Endothelial cell of umbilical vein (primary cell): ENCODE measurements at places on chromosomes 2 and 18. TPM values are rescaled to one million over a fixed set of nuclear protein-coding genes. Genes with fewer than 3 reads are reported as not detected.

- no peak for DNase-seq
Measured at GRCh38 chr2:12119841-12120240, 373.4 kb downstream of the LPIN1 start.

DNA sequence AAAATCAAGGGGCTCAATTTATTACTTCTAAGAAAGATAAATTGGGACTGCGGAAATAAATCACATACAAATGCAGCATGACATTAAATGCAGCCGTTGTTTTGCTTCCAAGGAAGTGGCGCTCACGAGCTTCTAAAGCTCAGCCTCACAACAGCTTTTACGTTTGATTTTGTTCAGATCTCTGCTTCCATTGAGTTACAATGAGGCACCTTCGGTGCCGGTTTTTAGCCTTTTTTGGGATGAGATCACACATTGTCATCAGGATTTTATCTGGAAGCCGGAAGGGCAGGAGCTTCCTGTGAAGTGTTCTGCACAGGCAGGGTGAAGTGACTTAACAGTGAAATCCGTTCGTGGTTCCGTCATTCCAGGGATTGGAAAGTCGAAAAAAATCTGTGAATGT, 209.8 kb downstream of the DCDC2C start:
- peak; percentile 36 for DNase-seq

DNA sequence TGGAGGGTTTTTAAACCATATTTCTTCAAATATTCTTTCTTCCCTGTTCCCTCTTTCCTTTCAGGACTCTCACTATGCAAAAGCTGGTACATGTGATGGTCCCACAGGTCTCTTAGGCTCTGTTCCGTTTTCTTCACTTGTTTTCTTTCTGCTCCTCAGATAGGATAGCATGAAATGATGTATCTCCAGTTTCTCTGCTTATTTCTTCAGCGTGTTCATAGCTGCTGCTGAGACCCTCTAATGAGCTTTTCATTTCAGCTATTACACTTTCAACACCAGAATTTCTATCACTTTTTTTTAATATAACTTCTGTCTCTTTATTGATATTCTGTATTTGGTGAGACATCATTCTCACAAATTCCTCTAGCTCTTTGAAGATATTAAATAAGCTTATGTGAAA, 63.9 kb downstream of the KCNG2 start:
- DNase-seq: no peak

- DNase-seq: no peak
Measured at GRCh38 chr2:67888351-67889005, 174.3 kb downstream of the C1D start.

GRCh38 chr18:76488190-76488589, 6.9 kb downstream of the ZNF516 start:
- DNase-seq: no peak

GRCh38 chr2:60735496-60736250, 20.4 kb upstream of the PAPOLG start:
- no peak for DNase-seq

The PROM2 gene
- total RNA-seq: 0.44 and 0.60 TPM in 2 replicates
